Mucosa of descending colon (tissue), 3 donors: ENCODE measurements at places on chromosomes 2 and 18.

- DNase-seq, result no peak
These were observed 3.9 kb downstream of the WIPF1 start for GRCh38 chr2:174593574-174594203.

DNA sequence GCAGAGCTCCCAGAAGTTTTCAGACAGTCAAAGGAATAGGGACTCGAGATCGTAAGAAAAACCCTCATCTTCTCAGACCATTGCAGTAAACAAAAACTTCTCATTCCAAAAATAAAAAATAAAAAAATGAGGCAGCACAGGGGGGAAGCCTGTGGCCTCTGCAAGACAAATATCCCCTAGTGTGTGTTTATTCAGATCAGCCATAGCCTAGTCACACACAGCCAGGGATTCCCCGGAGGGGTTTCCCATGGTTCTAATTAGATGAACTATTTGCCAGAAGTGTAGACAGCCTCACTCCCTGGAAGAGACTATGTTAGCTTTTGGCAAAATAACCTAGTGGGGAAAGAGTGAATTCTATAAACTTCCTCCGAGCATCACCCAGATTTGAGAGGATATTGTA lies 122.9 kb upstream of the KLF7 start:
- DNase-seq, result no peak

GRCh38 chr2:235043762-235044500 lies 92.1 kb downstream of the SH3BP4 start:
- no peak for DNase-seq

DNA sequence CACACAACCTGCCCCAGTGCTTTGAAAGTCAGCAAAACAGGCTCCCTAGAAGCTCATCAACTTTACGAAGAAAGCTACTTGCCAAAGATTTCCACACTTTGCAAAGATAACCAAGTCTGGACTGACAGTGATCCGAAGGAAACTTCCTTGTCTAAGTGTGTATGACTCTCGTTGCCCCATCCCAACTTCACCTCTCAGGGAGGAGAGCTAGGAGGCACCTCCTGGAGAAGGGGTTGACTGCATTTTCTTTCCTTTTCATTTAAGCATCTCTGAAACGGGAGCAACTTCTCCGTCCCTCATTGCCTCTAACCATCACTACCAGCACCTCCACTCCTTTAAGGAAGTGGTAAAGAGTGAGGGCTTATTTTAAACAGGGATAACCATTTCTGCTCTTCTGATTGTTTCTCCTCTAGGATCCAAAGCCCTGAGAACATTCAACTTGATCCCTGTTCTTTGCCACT lies 7.0 kb downstream of the ZEB2 start:
- DNase-seq, result no peak

DNA sequence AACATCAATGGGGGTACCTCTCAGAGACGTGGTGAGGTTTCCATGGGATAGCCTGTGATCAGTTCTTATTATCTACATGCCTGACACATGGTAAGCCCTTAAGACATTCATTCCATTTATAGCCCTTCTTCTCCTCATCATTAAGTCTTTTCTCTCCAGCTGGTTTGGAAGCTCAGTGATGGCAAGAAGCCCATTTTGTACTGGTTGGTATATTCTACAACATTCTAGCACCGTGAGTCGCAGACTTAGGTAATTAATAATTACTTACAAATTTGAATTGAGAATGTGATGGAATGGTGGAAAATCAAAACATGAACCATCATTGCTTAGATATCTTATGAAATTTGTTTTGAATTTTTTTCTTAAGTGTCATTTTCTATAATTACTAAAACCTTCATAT lies 472.6 kb downstream of the DLGAP1 start:
- DNase-seq, result no peak

DNA sequence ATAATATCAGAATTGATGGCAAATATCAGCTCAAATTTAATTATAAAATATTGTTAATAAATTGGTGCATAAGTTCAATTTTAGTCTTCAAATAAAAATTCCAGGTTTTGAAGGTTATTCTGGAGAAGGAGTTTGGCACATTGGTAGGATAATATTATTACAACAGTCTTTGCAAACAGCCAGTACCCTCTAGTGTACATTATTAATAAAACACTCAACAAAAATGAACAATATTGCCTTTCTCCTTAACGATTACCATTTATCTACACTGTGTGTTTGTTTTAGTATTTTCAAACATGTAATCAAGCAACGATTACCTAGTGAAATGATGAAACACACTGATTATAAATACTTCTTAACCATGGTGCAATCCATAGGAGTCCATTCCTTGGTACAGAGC lies 334.0 kb upstream of the FSIP2 start:
- DNase-seq, result no peak

DNA sequence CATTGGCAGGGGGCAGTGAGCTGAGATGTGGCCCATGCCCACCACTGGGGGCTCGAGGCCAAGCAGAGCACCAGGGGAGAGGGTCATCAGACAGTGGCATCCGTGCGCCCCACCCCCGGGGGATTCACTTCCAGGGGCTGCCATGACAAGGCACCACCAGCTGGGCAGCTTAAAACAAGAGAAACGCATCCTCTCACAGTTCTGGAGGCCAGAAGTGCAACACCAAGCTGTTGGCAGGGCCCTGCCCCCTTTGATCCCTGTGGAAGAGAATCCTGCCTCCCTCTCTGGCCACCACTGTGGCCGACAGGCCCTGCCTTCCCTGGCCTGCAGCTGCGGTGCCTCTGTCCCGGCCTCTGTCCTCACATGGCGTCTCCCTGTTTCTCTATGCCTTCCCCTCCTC lies 187.7 kb upstream of the ID2 start:
- DNase-seq, result no peak

- no peak for DNase-seq
These were observed 7.1 kb downstream of the WDR7 start for GRCh38 chr18:56658261-56658660.

- DNase-seq, result no peak
These were observed 411.1 kb downstream of the NRXN1 start for GRCh38 chr2:50620783-50621182.

DNA sequence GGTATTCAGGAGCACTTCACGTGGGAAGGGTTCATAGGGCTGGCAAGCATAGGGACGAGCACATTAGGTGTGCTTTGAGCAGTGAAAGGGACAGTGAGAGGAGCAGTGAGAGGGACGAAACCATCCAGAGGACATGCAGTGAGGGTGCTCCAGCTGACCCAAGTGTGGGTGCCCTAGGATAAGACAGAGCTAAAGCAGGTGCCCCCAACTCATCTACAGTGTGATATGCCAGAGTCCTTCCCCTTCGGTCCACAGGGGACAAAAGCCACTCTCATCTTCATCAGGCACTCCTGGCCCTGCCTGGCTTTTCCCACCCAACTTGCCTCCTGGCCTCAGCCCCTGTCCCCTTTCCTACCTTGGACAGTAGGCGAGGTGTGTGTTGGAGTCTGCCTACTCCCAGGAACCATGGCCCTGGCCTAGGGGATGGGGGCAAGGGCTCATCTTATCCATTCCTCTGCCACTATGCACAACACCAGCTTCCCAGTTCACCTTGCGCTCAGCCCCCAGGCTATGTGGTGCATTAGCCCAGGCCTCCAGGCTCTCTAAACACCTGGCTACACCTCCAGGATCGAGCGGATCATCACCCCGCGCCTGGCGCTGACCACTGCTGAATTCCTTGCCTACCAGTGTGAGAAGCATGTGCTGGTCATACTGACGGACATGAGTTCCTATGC lies 16.1 kb upstream of the ANKRD53 start:
- no peak for DNase-seq

DNA sequence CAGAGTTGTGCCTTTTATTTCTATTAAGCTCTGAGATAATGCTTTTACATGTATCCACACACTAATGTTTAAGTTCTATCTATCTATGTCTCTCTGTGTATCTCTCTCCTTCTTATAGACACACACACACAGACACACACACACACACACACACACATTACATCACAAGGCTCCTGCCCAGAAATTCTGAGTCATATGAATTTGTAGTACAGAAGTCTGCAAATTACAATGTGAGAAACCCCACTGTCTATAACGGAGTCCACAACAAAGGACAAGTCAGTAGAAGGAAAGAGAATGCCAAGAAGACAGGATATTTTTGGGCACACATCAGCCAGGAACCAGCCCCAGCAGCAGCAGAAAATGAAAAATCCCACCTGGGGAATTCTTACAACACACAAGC lies 142.4 kb downstream of the EN1 start:
- no peak for DNase-seq

DNA sequence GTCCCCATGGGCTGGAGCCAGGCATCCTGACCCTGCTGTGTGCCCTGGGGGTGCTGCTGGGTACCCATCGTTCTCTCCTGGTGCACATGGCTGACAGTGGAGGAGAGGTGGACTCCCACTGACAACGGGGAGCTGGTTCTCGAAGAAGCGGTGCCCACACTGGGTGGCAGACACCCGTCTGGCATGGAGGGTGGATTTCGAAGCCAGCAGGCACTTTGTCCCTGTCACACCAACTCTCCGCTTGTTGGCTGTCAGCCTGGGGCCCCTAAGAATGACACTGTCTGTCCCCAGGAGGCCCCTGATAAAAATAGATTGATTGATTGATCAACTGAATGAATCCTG lies 55.4 kb downstream of the RTP5 start:
- DNase-seq, result no peak

GRCh38 chr2:164847981-164848741 lies 6.5 kb upstream of the COBLL1 start:
- no peak for DNase-seq

GRCh38 chr2:43412114-43412753 lies 183.6 kb downstream of the THADA start:
- no peak for DNase-seq

DNA sequence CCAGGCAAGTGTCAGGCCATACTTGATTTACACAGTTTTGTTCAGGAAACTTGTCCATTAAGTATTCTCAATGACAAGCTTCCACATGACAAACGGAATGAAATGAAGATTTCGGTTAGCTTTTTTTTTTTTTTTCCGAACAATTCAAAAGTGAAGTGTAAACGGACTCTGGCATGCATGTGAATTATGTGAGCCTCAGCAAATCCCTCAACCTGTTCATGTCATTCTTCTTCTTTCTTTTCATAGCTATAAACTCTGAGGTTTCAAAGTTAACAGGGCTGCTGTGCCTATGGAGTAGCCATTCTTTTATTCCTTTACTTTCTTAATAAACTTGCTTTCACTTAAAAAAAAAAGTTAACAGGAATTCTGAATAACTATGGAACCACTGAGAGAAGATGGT lies 110.3 kb downstream of the NOL10 start:
- DNase-seq, result no peak

DNA sequence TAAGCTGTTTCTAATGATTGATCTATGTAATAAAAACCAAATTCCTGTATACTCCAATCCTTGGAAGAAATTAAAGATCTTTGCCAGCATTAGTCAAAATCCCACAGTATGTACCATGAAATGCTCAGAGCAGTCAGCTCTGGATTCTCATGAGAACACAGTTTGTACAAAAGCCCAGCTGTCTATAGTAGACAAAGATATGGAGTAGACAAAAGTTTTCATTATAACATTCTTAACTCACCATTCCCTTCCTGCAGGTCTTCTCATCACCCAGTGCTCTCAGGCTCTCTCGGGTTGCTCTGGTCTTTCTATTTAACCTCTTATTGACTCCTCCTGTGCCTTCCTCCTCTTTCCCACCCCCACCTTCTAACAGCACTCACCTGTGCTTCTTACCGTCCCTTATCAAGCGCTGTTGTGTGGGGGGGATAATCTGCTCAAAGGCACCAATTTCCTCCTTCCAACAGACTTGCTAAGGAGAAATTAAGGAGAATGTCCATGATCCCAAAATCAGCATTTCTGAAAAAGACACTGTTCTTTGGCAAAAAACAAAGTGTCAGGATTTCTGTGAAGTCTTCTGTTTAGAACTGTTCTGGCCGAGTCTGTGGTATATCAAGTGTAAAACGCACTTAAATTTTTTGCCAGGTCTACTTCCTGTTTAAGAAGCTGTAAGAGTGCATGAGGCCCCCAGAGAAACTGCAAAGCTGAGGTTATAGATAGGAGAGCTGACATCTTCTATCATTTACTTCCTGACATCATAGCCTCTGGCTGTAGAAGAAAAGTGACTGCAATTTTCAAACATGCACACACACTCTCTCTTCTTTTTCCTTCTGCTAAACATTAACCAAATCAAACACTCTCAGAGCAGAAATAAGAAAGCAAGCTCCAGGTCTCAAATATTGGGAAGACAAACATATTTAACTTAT lies 144.1 kb downstream of the EVA1A start:
- no peak for DNase-seq

- no peak for DNase-seq
These were observed 78.4 kb downstream of the DPP4 start for GRCh38 chr2:161995553-161996016.

- DNase-seq, result no peak
These were observed 513.8 kb upstream of the POU3F3 start for GRCh38 chr2:104340162-104340561.

DNA sequence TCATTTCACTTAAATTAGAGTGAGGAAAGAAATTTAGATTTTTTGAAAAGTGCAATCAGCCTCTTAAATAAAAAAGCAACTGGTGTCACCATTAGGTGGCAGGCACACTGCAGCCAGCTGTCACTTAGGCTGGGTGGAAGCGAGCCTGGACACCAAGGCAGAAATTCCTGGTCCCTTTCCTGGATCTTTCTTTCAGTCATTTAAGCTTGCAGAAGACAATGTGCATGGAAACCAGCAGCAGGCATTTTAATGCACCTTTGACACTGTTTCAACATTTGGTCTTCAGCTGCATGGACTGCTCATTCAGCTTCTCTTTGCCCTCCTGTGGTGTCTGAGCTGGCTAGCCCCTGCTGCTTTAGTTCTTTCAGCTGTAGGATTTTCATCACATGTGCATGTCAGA lies 61.0 kb downstream of the AQP4 start:
- no peak for DNase-seq

DNA sequence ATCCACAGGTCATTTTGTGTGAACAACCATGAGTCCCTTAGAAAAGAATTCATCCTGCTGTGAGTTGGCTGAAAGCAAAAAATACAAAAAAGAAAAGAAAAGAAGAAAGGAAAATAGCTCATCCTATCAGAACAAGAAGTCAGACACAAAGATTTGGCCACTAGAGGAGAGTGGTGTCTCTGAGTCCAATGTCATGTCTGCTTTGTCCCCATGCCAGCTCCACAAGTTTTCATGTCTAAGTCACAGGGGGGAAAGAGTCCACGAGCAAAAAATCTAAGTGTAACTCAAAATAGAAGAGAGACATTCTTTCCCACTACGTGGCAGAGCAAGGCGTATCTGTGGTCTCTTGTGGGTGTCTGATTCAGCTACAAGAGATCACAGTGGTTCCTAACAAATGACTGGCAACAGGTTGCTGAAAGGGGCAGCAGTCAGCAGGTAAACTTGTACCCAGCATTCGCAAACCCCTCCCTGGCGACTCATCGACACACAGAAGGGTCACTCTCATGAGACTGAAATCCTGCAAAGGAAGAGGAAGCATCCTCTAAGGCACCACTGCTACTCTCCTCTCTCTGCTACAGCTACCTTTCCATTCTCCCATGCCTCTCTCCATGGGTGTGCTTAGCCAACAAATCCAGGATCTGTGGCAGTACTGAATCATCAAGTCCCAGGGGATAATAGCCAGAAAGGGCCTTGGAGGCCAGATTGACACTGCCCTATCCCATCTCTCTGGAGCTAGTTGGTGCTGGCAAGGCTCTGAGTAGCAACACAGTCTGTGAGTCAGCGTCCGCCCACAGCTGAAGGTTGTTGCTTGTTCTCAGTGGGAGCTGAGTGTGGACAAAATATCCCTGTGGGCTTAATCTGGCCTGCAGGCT lies 123.0 kb upstream of the SLC39A10 start:
- no peak for DNase-seq
